ENCODE measurements at places on chromosomes 12 and 14. TPM values are rescaled to one million over a fixed set of nuclear protein-coding genes. Genes with fewer than 3 reads are reported as not detected.

DNA sequence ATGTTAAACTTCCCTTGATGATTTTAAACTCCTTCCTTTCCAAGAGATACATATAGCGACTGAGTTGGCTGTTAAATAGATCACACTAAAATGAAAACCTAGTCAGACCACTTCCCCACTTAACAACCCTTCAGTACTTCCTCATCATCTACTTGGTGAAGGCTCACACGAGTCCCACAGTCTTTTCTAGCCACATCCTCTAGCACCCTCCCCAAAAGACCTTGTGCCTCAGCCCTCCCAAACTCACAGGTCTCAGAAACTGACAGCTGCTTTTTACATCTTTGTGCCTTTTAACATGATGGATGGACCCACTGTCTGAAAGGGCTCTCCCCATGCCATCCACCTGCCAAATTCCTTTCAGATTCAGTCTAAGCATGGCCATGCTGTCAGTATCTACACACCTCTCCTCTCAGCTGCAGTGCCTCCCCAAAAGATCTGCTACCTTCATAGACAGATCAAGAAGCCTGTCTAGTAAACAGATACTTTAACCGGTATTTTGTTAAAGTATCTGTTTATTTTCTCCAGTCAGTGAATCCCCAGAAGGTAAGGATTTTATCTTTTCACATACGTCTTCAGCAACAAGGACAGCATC, 65.1 kb upstream of the GPHB5 start:
- DNase-seq = no peak

DNA sequence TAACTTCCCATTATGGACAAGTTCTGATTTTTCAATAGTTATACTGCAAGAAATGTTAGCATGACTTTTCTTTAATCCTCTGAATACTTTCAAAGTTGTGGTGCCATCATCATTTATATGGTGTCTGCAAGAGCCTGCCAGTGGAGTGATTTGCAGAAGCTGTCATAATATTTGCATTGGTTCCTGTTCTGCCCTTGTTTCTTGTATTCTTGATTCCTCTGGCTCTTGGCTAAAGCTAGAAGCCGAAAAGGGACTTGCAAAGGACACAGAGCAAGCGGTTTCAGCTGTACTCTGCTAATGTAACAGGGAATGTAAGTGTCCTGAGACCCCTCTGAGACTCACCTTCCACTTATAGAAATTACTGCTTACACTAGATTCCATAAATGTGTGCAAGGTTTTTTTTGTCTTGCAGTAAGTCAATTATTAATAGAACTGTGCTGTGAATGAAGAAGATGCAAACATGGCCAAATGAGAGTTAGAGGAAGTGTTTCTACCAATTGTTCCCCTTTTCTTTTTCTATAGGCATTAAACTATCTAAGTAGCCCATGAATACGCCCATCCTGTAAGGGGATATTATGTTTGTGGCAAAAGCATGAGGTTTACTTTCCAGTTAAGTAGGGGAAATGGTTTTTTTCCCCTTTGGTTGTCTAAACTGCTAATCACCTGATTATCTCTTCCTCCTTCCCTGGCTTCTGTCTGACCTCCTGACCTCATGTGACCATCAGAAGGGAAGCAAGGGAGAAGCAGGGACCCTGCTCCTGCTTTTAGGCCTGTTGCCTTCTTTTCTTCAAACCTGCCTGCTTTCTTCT, 5.3 kb downstream of the DYRK4 start:
- no peak for DNase-seq

GRCh38 chr12:101696251-101697196, 916 bp upstream of the CHPT1 start:
- DNase-seq = peak; percentile 68

DNA sequence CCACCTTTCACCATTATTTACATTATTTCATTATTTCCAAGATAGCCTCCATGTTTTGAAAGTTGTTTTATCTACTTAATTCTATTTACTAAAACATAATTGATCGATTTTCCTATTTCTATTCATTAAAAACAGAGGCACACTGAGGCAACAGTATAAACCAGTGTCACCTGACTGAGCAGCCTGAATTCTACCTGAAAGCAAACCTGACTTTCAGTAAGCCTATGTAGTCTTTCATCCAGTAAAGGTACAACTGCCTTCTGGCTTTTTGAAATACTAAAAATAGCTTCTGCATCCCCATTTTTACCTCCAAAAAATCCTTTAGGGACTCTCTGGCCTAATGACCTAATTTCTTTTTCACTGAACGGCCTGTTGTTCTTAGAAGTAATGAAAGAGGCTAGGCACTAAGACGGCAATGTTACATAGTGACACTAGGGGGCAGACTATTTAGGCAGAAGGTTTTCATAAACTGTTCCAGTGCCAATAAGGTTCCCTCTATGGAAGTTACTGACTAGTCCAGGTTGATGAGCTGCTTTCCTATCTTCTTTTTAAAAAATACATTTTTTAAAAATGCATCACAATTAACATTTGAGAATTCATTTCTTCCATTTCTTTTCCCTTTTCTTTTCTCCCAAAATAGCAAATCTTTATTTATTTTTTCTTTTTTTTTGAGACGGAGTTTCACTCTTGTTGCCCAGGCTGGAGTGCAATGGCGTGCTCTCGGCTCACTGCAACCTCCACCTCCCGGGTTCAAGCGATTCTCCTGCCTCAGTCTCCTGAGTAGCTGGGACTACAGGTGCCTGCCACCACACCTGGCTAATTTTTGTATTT, 17.5 kb downstream of the ANAPC5 start:
- no peak for DNase-seq

Gene CNTN1
- 3.1 TPM for total RNA-seq

- no peak for DNase-seq
Observed at GRCh38 chr12:94109160-94109559, 39.2 kb upstream of the PLXNC1 start.

DNA sequence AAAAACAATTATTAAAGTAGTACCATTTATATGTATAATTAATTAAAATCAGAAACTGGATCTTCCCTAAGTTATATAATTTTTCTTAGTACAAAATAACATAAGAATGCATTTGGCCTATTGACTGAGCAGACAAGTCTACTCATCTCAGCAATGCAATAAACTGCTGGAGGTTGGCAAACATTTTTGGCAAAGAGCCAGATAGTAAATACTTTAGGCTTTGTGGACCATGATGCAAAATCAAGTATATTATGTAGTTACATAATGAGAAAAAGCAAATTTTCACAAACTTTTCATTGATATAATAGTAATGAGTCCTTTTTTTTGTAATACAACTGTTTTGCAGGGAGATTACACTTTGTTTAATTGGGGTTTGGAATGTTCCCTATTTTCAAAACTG, 30.9 kb downstream of the ERGIC2 start:
- no peak for DNase-seq

DNA sequence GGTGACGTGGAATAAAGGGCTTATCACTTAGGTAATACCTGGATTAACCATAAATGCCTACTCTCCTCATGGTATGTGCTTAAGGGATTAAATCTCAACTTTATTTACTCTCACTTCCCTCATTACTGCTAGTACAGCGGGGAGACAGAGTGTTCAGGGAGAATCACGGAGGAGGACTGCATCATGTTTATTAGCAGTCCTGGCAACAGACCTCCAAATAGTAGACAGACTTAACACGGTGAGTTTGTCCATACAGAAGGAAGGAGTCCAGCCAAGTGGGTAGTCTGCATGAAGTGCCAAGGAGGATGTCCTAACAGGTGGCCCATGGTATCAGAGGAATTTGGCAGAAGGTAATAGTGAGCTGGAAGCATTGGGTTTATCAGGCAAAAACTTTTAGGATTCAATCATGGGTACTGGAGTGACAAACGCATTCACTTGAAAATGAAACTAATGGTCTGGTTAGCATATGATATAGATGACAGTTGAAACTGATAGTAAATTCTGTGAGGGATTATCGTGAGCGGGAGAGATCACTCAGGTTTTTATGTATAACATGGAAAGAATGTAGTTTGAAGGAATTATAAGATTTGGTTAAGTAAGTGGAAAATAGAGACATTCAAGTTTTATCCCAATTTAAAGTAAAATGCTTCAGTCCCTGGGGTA, 471.8 kb downstream of the TMEM117 start:
- no peak for DNase-seq

Gene HAL
- total RNA-seq = 2.5 TPM
